CD4-positive, alpha-beta T cell treated with Interleukin-15 for 1 hour (primary cell): ENCODE measurements at places on chromosomes 11 and 22.

GRCh38 chr11:123425367-123425766 is 4.7 kb upstream of the GRAMD1B start:
- no peak for DNase-seq

DNA sequence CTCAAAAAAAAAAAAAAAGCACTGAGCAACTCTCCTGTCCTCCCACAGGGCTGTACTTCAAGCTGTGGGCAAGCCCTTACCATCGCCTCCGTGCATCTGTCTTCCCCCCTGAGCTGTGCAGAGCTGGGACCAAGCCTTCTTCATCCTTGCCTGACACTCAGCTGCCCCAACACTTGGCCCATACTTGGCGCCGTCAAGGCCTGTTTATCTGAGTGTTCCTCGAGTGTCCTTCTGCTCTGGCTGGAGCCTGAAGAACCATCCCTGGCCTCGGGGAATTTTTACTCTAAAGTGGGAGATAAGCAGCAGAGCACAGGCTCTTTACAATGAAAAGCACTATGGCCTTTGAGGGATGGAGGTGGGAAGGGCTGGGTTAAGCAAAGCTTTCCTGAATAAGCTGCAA is 1.6 kb upstream of the TIRAP start:
- no peak for DNase-seq

- peak; percentile 84 for DNase-seq
Observed at GRCh38 chr22:41237707-41238569, 2.8 kb downstream of the CHADL start.

DNA sequence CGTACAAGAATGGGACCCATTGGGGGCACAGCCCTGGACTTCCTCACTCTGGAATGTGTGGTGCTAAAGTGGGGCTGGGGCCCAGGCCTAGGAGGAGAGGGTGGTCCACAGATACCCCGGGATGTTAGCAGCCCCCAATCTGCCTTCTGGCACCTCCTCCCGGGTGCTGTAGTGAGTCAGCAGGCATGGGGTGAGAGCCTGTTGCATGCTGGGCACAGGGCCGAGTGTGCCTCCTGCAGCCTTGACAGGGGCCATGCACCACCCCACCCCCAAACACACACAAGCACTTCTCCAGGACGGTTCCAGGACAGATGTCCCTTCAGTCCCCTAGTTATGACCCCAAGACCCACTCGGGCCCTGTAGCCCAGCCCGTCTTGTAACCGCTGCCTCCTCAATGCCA is 23.5 kb upstream of the PHF21A start:
- DNase-seq: no peak

- peak; percentile 60 for DNase-seq
Observed at GRCh38 chr11:6443269-6444003, 2.6 kb upstream of the HPX start.

- no peak for DNase-seq
Observed at GRCh38 chr11:12721816-12722604, 47.8 kb downstream of the TEAD1 start.

- no peak for DNase-seq
Observed at GRCh38 chr22:42425337-42425988, 6.7 kb downstream of the NFAM1 start.

- no peak for DNase-seq
Observed at GRCh38 chr11:47152126-47152952, 24.3 kb downstream of the ARFGAP2 start.

DNA sequence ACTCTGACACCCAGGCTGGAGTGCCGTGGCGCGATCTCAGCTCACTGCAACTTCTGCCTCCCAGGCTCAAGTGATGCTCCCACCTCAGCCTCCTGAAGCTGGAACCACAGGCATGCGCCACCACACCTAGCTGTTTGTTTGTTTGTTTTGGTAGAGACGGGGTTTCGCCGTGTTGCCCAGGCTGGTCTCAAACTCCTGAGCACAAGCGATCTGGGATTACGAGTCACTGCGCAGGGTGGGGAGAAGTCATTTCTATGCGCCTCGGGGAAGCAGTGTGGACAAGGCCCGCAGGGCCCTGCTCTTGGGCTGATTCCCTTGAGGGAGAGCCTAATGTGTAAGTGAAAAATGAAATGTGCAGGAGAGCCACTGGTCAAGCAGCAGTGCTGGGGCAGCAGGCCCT is 19.6 kb upstream of the SEPTIN5 start:
- DNase-seq: no peak

DNA sequence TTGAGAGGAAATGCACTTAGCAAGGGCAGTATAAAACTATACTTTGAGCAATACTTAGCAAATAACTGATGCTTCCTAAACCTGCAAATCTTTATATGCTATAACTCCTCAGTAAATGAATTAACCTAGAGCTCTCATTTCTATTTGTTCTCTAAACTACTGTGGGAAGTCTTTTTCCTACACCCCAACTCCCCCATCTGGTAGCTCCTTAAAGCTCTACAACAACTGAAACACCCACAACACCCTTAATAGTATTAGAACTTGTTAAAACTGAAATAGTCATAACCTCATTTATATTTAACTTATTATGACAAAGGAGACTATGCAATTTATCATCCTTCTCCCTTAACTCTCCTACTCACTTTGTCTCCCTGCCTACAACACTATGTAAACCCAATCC is 43.4 kb downstream of the GUCY1A2 start:
- DNase-seq: no peak

- DNase-seq: no peak
Observed at GRCh38 chr11:74776546-74776945, 27.9 kb downstream of the RNF169 start.
